ENCODE measurements at places on chromosomes 7 and 10.

GRCh38 chr7:19116121-19117090, 1.0 kb downstream of the TWIST1 start:
- DNase-seq = peak; percentile 55

DNA sequence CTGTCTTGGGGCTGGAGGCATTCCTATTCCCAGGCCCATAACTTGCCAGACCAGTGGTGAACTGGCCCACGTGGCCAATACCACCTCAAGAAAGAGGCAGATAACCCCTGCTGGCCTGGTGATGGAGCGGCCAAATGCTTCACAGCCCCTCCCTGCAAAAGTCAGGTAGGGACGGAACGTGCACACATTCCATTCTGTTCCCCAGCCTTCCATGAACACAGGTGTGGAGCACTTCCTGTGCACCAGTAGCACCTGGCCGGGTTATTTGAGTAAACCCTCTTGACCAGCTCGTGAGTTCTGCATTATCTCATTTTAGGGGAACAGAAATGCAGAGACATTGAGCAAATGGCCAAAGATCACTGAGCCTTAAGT, 134.4 kb downstream of the SH3PXD2A start:
- DNase-seq = no peak

GRCh38 chr10:129101232-129101980, 365.6 kb upstream of the MGMT start:
- DNase-seq = peak; percentile 61

DNA sequence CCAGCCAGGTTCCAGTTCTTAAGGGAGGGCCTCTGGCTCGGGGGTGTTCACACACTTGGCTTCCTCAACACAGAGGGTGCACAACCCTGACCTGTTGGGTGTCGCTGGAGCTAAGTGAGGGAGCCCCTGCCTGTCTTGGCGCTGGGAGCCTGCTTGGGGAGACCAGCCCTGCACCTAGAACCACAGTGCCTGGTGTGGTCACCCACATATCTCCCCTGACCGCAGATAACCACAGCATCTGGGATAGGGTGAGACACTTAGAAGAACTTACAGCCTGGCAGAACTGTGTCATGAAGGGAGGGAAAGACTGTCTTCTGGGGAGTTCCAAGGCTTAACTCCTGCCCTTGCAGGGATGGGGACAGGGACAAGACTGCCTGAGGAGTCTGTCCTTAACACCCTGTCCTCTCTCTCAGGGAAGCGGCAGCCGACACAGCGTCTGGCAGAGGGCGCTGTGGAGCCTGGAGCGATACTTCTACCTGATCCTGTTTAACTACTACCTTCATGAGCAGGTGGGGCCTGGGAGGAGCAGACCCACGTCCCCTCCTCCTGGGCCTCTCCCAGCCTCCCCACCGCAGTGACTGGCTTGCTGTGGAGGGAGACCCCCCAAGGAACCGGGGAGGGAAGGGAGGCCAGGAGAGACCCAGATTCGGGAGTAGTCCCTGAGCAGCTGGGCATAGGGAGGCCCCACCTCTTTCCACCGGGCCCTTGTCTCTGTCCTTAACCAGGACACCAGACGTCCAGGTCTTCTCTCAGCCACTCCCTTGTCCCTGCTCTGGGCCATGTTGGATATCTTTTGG, 59.0 kb downstream of the PALD1 start:
- no peak for DNase-seq

DNA sequence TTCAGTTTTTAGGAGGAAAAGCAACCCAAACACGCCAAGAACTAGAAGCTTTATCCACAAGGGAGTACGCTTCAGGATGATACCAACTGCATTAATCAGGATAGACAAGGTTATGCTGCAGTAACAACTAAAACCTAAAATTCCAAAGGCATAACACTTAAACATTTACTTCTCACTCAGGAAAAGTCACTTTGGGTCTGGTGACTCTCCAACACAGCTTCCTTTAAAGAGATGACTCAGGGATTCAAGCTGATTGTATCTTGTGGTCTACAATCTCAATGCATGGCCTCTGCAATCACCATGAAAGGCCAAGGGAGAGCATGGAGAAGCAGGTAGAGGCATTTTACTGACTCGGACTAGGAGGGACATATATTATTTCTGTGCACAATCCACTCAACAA, 315.8 kb downstream of the KCNMA1 start:
- no peak for DNase-seq

GRCh38 chr7:50101873-50102272, 8.8 kb upstream of the ZPBP start:
- no peak for DNase-seq

DNA sequence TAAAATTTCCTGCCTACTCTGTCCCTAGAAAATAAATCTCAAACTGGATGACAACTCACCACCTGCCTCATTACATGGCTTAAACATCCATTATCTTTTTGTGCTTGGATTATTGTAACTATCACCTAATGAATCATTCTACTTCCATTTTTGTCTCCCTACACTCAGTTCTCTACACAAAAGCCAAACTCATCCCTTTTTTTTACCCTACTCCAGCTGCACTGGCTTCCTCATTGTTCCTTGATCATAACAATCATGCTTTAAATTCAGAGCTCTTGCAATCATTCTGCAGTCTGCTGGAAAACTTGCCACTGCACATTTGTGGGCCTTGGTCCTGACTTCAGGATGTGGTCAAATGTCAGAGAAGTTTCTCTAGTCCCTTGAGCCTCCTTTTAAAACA, 280.0 kb downstream of the DGKB start:
- DNase-seq = no peak

DNA sequence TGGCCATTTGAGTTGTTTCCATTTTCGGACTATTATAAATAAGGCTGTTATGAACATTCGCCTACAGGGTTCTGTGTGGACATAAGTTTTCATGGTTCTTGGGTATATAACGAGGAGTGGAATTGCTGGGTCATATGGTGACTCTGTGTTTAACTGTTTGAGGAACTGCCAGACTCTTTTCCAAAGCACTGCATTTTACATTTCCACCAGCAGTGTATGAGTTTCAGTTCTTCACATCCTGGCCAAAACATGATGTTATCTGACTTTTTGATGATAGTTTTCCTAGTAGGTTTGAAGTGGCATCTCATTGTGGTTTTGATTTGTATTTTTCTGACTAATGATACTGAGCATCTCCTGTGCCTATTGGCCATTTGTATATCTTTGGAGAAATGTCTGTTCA, 5.4 kb downstream of the SUV39H2 start:
- no peak for DNase-seq

- no peak for DNase-seq
These were observed 188.0 kb downstream of the FRMD4A start for GRCh38 chr10:14142606-14143250.

GRCh38 chr10:29158066-29158465, 130.8 kb upstream of the LYZL1 start:
- DNase-seq = no peak

DNA sequence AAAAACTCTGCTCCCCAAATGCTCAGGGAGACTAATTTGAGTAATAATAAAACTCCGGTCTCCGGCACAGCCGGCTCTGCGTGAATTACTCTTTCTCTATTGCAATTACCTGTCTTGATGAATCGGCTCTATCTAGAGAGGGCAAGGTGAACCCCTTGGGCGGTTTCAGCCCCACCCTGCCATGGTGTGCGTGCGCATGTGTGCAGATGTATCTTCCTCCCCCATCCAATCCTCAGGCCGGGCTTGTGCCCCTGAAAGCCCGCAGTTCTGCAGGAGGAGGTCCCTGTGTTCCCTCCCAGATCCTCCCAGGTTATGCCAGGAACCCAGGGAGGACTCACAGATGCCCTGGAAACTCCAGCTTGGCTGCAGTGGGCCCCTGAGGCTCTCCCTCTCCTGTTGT, 48.3 kb upstream of the MYL10 start:
- no peak for DNase-seq

- no peak for DNase-seq
These were observed 106.6 kb upstream of the NUPR2 start for GRCh38 chr7:56222866-56223265.

DNA sequence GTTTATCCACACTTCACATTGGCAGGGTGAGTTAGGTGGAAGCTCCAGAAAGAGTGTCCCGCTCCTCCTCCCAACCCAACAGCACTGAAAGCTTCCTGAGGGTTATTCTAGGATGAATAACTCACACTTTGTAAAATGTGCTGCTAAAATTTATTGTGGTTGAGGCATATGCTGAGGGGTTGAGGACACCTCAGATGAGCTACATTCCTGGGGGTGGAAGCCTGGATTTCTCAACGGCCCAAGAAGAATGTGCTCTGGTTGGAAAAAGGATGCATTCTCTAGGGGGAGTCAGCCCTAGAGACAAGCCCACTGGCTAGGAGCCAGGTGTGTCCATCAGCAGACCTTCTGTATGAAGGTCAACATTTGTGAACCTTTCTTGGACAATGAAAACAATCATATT, 91.5 kb upstream of the PDE1C start:
- no peak for DNase-seq

DNA sequence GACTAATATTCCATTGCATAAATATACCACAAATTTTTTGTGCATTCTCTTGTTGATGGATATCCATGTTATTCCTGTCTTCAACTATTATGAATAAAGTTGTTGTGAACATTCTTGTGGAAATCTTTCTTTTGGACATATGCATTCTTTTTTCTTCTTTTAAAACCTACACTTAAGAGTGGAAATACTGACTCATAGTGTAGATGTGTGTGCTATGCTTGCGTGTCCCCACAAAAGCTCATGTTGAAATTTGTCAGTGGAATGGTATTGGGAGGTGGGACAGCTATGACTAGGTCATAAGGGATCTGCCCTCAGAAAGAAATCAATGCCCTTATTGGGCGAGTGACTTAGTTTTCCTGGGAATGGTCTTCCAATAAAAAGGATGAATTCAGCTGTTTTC, 203.6 kb upstream of the PRSS58 start:
- no peak for DNase-seq

DNA sequence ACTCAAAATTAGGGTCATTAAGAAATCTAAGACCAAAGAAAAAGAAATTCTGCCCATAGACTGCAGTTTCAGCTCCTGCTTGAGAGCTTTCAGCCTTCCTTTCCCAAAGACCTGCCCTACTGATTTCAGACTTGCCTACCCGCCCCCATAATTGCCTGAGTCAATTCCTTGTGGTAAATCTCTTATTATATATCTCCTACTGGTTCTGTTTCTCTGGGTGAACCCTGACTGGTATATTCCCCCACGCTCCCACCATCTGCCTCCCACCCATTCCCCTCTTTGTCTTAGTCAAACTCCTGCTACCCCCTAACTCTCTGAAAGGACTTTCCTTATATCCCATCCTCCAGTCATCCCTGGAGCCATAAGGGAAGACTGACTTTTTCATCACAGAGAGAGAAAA, 64.7 kb upstream of the MET start:
- DNase-seq = no peak

DNA sequence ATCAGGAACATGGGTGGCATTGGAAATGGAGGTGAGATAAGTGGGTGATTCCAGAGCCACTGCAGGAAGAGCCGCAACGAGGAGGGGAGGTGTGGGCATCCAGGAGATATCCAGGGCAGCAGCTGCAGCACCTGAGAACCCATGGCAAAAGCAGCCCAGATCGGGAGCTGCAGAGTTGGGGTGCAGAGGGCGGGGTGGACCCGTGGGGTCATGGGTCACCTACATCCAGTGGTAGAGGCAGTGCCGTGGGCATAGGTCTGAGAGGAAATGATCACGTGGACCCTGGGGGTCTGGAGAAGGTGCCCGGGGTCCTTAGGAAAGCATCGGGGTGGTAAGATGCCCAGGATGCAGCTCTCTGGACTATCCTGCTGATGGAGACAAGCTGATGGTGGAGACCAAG, 530.0 kb downstream of the GLRX3 start:
- no peak for DNase-seq

GRCh38 chr10:124622158-124622557, 122.0 kb downstream of the FAM53B start:
- no peak for DNase-seq

GRCh38 chr10:75597773-75598440, 166.5 kb downstream of the LRMDA start:
- DNase-seq = no peak

DNA sequence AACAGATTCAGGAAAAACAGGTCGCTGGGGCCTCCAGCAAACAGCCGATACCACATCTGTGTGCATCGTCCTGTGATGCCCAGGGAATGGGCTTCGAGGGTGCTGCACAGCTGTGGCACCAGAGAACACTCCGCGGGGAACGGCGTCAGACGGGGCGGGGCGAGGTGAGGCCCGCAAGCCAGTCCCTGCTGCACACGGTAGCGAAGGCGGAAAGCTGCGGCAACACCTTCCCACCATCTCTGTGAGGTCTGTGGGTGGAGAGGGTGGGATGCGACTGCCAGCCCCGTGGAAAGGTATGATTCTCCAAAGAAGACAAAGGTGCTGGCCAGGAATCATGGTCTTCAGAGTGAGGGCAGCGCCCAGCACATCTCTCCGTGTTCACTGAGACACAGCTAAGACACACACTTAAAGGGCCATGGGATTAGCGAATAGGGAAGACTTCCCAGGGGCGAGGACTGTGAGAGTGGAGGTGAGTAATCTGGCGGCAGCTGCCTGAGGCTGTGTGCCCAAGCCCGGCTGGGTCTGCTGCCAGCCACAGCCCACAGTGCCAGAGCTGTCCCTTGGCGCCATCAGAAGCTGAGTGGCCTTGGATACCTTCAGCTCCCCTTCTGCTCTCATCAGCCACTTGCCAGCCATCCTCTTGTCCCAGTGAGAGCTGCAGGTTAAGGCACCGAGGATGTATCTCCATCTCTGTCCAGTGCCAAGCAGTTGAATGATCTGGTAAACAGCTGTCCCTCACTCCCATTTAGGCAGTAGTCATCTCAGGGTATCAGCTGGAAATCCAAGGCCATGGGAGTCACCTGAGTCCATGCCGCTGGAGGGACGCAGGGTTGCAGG, 17.6 kb downstream of the PRKAG2 start:
- DNase-seq = no peak

GRCh38 chr10:103859161-103860086, 4.0 kb upstream of the SH3PXD2A start:
- DNase-seq = peak; percentile 70

DNA sequence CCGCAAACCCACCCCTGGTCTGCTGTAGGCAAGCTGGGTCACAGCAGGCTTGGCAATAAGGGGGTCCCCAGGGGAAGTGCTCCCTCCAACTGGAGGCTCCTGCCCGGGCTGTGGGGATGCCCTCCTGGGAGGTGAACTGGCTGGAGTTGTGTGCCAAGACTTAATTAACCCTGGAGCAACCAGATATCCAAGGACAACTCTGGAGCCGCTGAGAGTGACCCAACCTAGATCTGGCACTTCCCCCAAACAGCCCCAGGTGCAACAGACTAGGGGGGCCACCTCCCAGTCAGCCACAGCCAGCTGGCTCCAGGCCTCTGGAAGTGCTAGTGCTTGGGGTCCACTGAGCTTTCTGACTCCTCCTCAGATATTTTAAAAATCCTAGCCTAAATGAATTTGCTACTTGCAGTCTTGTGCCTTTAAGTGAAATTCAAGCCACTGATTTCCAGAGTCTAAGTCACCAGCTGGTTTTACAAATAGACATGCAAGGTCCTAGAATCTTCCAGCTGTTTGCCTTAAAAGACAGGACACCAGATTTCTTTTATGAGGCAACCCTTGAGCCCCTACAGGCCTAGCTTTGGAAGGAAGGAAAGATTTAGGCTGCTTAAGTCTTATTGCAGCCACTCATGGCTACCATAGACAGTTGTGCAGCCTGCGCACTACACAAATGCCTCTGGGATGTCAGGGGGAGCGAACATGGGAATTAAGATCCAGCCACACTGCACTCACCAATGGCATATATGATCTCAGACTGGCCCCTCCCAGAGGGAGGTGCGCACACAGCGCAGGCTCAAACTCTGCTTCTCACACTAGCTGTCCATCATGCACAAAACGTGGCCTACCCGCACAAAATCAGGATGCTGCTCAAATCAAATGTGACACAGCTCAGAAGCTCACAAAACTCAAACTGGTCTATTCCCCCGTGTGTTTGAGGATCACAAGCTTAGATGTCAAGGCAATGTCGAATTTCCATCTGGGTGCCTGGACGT, 42.6 kb upstream of the MYL10 start:
- no peak for DNase-seq

- no peak for DNase-seq
These were observed 141.6 kb downstream of the PKD1L1 start for GRCh38 chr7:47806701-47807103.
